ENCODE measurements at places on chromosomes 4 and X. TPM values are rescaled to one million over a fixed set of nuclear protein-coding genes. Genes with fewer than 3 reads are reported as not detected.

- no peak for DNase-seq
Observed at GRCh38 chr4:144903953-144904711, 193.9 kb downstream of the ANAPC10 start.

GRCh38 chr4:88952081-88952480, 104.9 kb downstream of the FAM13A start:
- DNase-seq = no peak

GRCh38 chr4:5992171-5992827, 25.9 kb downstream of the C4orf50 start:
- DNase-seq = no peak

GRCh38 chrX:39903937-39904336, 193.8 kb downstream of the BCOR start:
- DNase-seq = no peak

DNA sequence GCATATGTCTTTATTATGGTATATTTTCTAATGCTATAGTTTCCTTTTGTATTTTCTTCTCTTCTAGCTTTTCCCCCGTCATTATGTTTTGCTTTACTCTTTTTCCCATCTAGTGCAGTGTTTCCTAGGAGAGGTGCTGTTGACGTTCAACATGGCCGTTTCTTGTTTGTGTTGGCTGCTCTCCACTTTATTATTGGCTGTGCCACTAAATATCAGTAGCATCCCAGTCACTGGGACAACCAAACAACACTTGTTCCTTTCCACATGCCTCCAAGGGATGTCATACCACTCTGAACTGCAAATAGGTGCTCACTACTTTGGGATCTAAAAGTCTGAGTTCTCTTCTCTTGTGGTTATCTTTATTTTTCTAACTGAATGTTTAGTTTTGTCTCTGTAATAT, 26.5 kb downstream of the GBA3 start:
- no peak for DNase-seq

DNA sequence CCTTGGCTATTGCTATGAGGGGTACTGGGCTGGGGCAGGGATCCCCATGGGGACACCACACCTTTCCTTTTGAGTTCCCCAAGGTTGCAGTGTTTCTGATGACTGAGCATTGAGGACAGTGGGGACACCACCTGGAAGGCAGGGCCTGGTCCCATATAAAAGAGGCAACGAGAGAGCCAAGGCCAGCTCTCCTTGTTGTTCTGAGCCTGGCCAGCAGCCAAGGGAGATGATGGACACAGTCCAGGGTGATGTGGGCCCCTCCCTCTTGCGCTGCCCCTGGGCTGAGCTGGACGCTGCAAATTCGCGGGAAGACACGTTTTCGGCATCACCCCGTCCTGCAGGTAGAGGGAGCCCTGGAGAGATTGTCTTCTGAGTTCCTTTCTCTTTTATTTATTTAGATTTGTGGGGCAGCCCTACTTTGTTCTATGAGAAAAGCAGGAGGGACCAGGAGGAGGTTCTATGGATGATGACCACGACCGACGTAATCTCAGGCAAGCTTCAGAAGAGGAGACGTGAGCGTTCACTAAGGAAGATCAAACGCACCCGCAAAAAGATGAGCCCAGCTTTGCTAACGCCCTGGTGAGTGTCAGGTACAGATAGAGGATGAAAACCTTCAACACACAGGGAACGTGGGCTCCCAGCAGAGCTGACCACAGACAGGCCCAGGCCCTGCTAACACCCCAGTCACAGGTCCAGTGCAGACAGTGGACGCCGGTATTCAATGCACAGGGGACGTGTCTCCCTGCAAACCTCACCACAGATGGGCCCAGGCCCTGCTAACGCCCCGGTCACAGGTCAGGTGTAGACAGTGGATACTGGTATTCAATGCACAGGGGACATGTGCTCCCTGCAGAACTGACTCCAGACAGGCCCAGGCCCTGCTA, 97.4 kb downstream of the SHOX start:
- no peak for DNase-seq

GRCh38 chr4:123218981-123219380, 177.6 kb upstream of the SPRY1 start:
- no peak for DNase-seq

- no peak for DNase-seq
Observed at GRCh38 chrX:136130931-136131833, 16.2 kb upstream of the FHL1 start.

DNA sequence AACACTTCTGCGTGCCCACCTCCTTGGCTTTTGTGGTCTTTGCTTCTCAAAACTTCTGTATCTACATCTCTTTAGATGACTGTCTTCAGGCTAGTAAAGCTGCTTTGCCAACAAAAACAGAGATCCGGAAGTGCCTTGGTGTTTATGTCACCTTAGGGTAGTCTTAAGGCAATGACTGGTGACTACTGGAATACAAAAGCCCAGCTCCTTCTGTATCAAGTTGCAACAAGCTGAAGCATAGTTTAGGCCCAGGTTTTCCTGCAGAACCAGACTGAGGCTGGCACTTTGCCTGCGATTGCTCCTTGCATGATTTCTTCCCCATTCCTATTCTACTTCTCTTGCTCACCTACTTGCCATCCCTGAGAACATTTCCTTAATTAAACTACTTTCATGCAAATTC, 333.8 kb downstream of the DMD start:
- no peak for DNase-seq

- DNase-seq = no peak
Observed at GRCh38 chr4:52572936-52573485, 86.1 kb downstream of the USP46 start.

DNA sequence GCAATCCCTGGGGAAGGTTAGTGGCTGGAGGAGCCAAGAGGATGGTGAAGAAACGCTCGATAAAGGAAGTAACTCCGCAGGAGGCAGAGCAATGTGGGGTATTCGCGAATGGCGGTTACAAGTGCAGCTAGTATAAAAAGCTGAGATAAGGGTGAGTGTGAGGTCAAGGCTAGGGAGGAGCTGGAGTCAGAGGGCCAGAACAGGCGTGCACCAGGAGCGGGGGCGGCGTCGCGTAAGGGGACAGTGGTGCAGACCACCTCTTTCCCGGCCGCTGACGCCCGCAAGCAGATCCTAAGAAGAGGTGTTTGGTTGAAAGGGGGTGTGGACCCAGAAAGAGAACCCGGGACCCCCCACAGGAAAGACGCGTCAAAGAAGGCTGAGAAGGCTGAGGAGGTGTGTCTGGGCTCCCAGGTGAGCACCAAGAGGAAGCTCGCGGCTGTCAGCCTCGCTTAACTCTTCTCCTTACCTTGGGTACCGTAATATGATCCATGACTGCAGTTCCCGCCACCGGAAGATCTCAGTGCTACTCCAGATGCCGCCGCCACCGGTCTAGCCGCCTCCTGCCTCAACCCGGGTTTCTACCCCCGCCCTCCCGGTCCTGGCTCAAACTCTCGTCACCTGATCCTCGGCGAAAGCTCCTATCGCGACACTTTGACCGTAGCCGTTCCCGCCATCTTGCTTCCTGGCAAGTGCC, at the start of gene MTMR8:
TSS of gene MTMR8 (minus strand) at position 579 of the 694 bp plus-strand sequence. CDS start at position 490, 89 bp downstream.
- DNase-seq = peak; percentile 73

DNA sequence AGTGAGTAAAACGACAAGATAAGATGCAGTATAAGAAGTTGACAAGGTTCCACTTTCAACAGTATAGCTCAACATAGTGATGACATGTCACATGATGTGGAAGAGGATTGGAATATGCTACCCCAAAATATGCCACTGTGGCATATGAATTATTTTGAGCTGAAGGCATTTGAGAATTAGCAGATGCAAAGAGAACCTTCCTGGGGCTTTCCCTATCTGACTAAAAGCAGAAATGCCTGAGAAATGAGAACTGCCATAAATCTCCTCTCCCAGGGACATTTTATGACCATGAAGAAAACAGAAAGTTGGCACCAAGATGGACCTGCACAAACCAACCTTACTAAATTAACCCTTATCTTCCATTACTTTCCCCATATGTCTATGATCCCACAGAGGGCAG, 24.8 kb downstream of the CDKN2AIP start:
- DNase-seq = no peak

DNA sequence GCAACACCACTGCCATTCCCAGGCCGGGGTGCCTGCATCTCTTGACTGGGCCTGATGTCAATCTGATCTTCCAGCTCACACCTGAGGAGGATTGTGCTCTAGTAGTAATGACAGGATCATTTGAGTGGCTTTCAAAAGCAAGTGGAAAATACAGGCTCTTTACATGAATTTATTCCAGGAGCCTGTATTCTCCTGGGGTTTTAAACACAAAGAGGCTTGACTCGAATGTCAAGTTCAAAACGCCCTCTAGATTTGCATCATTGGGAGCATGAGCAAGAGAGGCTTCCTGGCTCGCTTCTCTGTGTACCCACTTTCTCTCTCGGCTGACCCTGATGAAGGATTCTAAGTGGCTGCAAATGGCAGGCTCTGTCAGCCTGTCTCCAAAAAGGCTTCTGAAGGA, 199.5 kb upstream of the PUDP start:
- DNase-seq = no peak

GRCh38 chrX:15894724-15895123, 40.1 kb upstream of the AP1S2 start:
- no peak for DNase-seq

- DNase-seq = no peak
Observed at GRCh38 chrX:17550011-17550410, 175.0 kb downstream of the NHS start.

DNA sequence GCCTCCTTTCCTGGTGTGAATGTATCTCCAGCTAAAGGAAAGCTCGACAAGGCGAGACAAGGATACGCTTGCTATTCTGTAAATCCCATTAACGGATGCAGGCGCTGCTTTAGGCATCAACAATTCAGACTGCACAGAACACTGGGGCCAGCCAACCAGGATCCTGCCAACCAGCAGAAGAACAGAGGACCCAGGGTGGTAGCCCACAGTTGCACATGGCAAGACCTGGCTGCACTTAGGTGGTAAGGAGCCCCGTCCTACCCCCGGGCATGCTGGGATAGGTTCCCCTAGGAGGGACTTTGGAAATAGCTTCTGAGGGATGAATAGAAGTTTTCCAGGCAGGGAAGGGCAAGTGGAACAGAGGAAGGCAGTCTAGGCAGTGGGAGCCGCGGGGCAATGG, 20.7 kb downstream of the PSAPL1 start:
- DNase-seq = no peak

GRCh38 chr4:127229855-127230608, 402.7 kb upstream of the INTU start:
- no peak for DNase-seq

GRCh38 chr4:177718514-177718913, 276.3 kb upstream of the AGA start:
- no peak for DNase-seq

DNA sequence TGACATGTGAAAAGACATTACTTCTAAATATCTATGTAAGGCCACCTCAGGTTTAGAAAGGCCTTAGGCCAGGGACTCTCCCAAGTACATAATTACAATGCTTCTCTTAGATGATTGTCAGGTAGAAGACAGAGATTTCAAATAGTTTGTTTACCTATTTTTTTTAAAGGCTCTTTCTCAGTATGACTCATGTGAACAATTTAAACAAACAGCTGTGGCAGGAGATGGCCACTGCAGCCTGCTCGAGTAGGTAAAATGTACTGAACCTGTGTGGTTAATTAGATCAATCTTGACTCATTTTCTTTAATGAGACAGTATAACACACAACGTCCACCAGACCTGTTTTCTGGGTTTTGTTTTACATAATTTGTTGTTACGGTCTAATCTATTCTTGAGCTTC, 50.2 kb downstream of the LEF1 start:
- DNase-seq = no peak

- DNase-seq = no peak
Observed at GRCh38 chr4:146049802-146050201, 111.2 kb upstream of the ZNF827 start.

- DNase-seq = no peak
Observed at GRCh38 chrX:51866210-51866609, 27.2 kb upstream of the MAGED1 start.

DNA sequence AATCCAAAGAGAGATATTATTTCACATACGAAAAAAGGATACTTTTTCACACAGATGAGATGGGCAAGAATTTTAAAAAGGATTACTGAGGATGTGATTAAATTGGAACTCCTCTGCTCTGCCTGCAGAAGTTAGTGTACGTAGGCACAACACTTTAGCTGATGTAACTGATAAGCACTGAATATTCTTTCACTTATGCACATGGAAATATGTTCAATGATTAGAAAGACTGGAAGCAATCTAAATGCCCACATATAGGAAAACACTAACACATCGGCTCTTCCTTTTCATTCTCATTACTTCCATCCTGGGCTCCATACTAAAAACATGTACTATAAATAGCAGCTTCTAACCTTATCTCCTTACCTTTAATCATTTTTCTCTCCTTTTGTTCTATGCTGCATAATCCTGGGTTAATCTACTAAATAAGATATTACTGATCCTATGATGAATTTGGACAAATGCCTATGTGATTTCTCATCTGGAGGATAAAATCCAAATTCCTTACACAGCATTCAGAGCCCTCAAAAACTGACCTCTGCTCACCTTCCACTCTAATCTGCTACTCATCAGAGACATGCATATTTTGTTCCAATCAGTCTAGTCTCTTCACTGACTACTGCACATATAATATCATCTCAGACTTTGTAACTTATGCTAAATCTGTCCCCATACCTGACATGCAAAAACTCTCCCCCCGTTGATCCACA, 197.8 kb downstream of the PDGFC start:
- no peak for DNase-seq

GRCh38 chrX:71282514-71283402, 677 bp upstream of the NONO start:
- DNase-seq = no peak

DNA sequence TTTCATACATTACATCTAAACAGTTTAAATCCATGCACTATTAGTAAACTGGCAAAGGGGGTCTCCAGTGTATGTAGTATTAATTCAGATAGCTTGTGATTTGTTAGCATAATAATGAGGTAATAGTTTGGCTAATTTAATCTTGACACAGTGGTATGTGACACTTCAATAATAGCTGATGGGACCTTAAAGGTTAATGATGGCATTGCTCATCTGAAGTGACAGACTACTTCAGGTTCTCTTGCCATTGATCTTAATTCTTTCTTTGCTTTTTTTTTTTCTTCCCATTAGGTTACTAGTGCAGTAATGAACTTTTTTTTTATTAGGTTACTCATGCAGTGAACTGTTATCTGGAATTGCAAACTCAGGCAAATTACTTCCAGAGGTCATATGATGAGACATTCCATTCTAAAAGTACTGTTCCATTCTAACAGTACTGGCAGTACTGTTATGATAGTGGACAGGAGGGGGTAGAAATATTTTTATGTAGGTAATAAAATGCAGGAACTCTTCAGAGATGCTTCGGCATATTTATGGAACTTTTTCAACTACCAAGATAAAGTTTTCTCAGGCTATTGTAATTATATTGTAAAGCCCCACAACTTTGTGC, 911.3 kb upstream of the LCORL start:
- no peak for DNase-seq

The TREX2 gene
- total RNA-seq = 4.3 TPM

The BANK1 gene
- 7.5 TPM for total RNA-seq

The SERPINA7 gene
- not detected for total RNA-seq

The GAGE12F gene
- not detected for total RNA-seq

The PIM2 gene
- 9.7 TPM for total RNA-seq

The NMU gene
- 0.83 TPM for total RNA-seq

The MAGEA9B gene
- not detected for total RNA-seq

The ARR3 gene
- total RNA-seq = not detected

The STOX2 gene
- total RNA-seq = 11.8 TPM
